ENCODE measurements at places on chromosomes 11 and 22.

DNA sequence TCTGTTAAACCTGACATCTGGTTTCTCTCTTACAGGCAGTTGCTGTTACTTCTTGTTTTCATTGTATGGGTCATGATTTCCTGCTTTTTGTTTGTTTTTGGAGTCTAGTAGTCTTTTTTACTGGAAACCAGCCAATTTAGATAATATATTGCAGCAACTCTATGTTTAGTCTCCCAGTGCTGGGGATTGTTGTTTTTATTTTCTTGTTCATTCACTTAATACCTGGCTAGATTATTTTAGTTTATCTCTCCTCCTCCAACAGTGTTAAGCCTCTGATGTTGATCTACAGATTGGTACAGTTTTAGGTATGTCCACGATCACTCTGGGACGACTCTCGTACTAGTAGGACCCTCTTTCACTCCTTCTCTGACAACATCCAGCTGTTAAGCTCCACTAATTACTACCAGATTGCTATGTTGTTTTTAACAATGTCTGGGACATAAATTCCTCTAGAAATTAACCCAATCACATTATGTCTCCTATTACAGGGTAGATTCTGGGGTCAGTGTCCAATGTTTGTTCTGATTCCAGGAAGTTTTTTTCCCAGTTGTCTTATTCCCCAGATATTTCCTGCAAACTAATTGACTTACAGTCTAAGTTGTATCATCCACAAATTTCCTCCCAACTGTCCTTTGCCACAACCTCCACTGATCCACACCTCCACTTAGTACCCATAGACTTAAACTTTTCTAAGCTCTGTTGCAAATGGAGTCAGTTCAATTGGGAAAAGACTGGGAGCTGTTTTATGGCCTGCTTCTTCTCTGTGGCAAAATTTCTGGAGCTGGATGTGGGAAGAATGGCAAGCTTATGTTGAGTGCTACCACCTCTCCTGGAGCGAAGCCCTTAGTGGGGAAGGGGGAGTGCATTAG lies 1280.6 kb upstream of the CNTN5 start:
- DNase-seq: peak; percentile 81

GRCh38 chr22:49301398-49302149 lies 526.1 kb downstream of the BRD1 start:
- DNase-seq: no peak

GRCh38 chr11:47434011-47434786 lies 8.0 kb upstream of the PSMC3 start:
- peak; percentile 38 for DNase-seq

- no peak for DNase-seq
These were observed 62.8 kb downstream of the PRDM11 start for GRCh38 chr11:45209000-45209879.

- no peak for DNase-seq
These were observed 40.2 kb downstream of the DIXDC1 start for GRCh38 chr11:111977146-111978027.

GRCh38 chr11:119907878-119908572 lies 179.0 kb upstream of the NECTIN1 start:
- no peak for DNase-seq

DNA sequence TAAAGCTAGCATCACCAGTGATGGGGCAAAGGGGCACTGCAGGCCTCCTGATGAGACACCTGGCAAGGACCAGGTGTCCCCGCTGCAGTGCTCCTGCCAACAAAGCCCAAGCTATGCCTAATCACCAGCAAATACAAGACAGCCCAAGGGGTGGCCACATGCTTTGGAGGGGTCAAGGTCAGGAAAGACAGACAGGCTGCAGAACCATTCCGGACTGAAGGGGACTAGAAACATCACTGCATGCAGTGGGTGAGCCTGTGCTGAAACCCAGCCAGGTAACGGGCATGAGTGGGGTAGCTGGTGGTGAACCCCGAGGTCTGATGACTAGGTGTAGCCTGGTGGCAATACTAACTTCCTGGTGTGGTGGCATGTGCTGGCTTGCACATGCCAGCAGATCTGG lies 111.1 kb downstream of the MED15 start:
- no peak for DNase-seq

DNA sequence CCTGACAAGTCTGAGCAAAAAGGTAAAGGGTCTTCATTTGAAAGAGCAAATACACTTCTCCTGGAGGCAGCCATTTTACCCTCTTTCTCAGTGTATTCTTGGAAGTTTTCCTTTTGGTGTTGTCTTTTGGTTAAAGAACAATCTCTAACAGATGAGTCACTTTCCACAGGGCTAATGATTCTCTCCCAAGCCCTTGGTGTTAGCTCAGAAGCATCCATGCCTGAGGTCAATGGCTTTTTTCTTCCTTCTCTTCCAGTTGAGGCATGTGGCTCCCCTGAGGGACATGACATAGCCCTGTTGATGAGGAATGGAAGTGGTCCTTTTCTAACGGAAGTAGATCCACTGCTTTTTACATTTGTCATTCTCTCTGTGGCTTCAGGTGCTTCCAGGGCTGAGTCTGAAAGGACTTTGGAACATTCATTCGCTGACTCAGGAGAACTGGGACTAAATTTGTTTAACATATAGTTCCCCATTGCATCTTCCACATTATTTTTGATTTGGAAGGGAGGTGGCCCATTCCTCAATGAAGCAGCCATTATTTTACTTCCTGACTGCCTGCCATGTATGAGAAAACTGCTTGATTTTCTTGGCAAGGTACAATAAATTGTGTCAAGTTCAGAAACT lies 13.8 kb upstream of the POGLUT3 start:
- DNase-seq: peak; percentile 68

DNA sequence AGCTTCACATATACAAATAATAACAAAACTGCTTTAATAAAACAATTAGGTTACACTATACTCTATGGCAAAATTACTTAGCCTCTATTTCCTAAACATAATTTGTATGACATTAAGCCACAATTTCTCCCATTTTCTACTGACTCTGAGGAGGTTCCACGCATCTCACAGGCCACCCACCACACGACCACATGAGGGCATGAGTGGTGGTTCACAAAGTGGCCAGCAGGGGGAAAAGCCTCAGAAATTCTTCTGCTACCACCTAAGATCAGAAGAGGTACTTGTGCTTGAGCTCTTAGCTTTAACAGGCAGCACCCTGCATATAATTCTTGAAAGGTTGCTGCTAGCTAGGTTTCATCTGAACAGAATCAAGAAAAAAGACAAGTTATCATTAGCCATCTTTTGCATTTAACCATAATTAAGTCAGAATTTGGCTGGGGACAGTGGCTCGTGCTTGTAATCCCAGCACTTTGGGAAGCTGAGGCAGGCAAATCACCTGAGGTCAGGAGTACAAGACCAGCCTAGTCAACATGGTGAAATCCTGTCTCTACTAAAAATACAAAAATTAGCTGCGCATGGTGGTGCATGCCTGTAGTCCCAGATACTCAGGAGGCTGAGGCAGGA lies 7.7 kb downstream of the LPXN start:
- DNase-seq: peak; percentile 61

GRCh38 chr11:30285416-30286121 lies 37.3 kb upstream of the ARL14EP start:
- no peak for DNase-seq

- no peak for DNase-seq
These were observed 559 bp downstream of the RANBP1 start for GRCh38 chr22:20116376-20116950.

GRCh38 chr11:67646535-67647336 lies 3.8 kb downstream of the ACY3 start:
- DNase-seq: no peak

DNA sequence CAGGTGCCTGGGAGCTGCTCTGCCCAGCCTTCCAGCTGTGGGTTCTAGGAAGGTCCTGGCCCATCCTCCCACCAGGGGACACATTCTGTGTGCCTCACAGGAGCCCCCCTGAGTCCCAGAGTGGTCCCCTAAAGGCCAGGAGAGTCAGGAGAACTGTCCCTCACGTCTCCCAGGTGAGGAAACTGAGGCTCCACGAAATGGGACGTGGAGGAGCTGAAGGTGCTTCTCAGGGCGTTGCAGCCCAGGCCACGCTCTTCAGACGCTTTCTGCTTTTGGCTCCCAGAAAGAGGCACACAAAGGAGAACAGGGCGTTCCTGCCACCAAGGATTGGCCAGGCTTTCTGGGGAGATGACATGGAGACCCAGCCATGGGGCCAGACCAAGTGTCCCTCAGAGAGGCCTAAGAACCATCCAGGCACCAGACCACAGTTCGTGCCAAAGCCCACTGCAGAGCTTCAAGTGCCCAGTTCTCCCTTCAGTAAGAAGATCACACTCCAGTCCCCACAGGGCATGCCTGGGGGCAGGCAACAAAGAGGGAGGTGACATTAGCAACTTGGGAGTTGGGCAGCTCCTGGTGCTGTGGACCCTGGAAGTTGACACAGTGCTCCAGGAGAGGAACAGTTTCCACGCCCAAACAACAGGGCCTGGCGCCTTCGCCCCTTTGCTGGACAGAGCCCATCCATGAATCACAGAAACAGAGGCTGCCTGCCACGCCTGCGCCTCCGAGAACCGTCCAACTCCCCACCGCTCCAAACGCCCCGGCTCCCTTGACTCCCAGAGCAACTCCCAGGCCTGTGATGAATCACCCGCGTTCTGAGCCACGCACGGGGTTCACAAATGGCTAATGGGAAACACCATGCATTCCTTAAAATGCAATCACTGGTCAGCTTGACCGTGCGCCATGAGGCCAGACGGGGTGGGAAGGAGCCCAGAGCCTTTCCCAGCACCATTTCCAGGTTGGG lies 589.2 kb downstream of the BRD1 start:
- DNase-seq: no peak

DNA sequence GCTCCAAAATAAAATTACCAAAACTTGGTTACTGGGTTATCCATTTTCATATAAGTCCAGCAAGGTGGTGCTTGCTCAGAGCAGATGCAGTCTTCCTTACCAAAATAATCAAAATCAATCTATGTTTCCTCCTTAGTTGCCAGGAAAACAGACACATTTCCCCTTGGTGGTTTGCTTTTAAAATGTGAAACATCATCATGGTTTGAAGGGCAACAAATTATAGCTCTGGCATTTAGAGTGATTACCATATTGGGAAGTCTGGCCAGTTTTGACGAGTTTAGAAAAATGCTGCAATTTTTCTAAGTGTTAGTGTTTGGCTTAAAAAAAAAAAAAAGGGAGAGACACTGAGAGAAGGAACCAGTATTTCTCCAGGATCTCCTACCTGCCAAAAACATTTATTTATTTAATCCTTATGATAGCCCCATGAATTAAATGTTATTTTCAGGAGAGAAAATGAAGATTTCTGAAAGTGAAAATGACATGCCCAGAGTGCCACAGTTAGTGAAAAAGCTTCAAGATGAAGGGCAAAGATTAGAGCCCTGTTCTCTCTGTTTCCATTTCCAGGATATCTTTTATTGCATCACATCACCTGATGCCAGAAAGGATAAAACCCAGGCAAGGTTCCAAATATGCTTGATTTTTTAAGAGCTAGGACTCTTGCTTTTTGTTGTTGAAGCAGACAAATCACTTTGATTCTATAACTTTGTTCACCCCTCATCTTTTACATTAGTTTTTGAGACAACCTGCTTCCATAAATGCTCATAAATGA lies 29.6 kb upstream of the TBCEL start:
- DNase-seq: no peak

DNA sequence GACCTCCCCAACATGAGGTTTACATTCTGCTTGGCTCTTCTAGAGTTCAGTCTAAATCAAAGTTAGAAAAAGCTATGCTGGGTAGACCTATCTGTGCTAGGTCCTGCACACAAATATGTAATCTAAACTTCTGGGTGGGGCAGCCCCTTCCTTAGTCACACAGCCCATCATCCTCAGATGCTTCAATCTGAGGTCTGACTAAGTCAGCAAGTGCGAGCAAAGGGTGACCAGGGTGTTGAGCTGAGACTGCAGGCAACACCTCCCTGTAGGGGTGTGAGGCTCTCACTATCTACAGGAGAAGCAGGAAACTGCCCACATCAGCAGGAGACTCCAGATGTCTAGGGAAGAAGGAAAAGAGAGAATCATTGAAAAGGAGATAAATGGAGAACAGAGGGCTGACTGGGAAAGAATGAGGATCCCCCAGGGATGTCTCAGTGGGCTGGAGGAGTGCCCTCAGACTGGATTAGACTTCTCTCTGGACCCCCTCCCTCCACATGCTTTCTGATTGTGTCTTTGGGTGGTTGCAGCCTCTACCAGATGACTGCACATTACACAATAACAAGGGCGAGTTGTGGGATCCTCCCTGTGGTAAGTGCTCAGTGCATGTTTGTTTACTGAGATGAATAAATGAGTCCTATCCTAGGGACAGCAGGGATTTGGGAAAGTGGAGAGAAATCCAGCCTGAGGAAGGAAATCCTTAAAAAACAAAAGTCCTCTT lies 266.2 kb upstream of the PLET1 start:
- DNase-seq: peak; percentile 17

GRCh38 chr22:33770723-33771122 lies 149.6 kb downstream of the LARGE1 start:
- no peak for DNase-seq

DNA sequence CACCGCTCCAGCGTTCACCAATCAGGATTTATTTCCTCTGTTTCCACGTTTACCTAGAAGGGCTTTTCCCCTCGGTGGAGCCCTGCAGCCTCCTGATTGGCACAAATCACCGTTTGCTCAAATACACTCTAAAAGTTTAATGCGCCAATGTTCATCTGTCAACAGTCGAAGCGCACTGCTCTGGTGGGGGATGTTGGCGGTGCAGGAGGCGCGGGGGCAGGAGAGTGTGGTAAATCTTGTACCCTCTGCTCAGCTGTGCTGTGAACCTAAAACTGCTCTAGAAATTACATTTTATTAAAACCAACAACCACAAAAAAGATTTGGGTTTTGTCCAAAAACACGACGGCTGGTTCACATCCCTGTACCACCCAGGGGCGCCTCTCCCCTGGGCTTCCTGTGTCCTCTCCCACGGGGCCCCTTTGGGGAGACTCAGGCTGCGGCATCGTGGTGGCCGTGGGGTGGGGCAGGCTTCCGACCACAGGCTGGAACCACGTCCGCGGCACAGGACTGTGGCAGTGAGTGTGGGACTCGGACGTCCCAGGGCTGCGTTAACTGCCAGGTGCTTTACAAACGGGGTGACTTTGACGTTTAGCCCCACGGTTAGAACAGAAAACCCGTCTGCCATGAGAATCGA lies 13.5 kb downstream of the TTLL8 start:
- DNase-seq: no peak

DNA sequence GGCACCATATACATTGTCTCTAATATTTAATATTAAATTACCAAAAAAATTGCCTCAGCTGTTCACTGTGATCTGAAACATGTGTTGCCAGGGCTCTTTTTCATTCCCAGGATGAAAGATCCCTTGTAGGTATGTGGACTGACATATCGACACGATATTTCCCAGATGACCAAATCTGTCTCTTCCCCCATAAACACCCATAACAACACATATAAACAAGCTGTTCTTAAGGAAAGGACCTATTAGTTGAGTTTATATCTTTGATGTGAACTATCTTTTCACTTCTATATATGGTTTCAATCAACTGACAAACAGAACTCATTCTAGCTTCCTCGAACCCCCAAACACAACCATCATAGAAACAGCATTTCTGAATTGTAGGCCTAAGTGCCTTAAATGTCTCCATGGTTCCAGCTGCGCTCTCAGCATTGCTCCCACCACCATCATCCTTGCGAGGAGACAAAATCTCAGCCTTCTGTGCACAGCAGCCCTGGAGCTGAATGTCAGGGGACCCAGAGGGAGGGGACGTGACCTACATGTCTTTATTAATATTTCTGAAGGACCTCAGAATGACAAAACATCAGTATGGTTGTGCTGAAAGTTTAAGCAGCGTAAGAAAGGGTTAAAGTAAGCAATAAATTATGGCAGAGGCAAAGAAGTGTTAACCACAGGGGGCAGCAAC lies 67.0 kb downstream of the ETS1 start:
- peak; percentile 30 for DNase-seq

GRCh38 chr22:37178350-37179125 lies 9.5 kb downstream of the C1QTNF6 start:
- peak; percentile 65 for DNase-seq

All from amniotic epithelial cell (primary cell).